ENCODE measurements at places on chromosomes 12 and 14.

DNA sequence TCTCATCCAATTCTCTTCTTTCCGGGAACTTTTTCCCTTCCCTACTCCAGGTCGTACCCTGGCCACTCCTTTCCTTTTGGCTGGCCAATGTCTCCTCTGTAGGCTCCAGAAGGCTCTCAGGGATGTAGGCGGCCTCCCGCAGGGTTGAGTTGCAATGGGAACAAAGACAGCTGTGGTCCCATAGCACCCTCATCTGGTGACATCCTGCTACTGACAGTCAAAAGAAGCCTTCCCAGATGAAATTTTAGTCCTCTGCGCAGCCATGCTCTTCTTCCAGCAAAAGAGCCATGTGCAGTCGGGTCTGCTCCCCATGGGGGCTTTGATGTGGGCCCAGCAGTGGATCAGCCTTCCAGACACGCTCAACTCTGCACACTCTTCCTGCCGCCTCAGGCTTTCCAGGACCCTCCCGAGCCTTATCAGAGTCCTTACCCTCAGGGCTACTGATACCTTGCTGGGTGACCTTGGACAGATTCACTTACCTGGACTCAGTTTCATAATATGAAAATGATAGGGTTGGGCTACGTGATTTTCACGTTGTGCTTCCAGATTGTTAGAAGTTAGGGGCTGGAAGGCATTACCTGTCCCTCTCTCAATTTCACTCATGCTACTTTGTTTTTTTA lies 5.5 kb upstream of the CELA1 start:
- DNase-seq = peak; percentile 44

- DNase-seq = no peak
These were observed 265.3 kb downstream of the PDZRN4 start for GRCh38 chr12:41453409-41453808.

DNA sequence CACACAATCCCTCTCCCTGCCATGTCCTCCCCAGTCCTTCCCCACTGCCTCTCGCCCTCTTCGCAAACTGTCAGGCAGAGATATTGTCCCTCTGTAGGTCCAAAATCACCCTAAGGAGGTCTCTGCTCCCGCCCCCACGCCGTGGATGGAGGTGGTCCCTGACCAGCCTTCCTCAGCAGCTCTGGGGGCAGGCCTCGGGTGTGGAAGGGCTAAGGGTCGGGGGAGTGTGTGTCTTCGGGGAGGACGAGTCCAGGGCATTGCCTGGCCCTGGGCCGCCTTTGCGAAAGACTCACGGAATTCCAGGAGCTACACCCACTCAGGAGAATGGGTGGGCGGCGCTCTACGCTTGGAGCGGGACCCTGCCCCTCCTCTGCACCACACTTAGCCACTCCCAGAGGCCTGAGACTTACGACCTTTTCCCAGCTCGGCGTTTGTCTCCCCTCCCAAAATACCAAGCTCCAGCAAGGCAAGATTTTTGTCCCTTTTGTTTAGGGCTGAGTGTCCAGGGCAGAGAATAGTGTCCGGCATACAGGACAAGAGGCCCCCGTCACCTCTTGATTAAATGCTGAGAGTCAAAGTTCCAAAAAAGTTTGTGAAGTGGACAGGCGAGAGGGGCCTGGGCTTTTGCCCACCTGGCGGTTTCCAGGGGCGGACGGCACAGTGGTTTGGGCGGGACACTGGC lies 881 bp downstream of the PYGL start:
- DNase-seq = no peak

GRCh38 chr12:117091758-117092510 lies 7.3 kb downstream of the TESC start:
- DNase-seq = no peak

DNA sequence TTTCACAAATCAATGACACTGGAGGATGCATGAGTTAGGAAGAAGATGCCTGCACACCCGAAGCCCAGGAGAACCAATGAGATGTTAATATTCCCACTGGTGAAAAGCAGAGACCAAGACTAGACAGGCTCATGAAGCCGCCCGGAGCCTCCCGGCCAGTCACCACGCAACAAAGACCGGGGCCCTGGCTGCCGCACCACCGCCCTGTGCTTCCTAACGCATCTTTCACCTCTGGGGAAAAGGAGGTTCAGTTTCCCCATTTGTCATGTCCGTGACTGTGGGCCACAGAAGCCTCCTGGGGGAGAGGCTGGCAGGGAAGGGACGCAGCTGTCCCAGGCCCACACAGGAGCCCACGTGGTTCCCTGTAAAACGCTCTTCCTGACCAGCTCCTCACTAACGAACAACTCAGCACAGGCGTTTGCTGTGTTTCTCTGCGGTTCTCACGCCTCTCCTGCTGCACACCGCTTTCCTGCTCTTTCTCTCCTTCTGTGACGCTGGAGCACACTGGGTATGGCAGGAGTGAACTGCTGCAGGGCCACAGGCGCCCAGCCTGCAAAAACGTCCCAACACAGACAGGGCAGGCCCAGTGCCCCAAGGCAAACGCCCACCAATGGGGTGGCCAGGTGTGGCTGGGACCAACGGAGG lies 10.8 kb downstream of the RIMBP2 start:
- no peak for DNase-seq

All from SHP77 treated with DMSO at 0.1 percent for 48 hours (cell line).